ENCODE measurements at places on chromosomes 3 and 15.

GRCh38 chr3:112004669-112005068 is 5.9 kb downstream of the TAGLN3 start:
- no peak for DNase-seq

- no peak for DNase-seq
Observed at GRCh38 chr15:85913461-85913860, 118.7 kb upstream of the KLHL25 start.

DNA sequence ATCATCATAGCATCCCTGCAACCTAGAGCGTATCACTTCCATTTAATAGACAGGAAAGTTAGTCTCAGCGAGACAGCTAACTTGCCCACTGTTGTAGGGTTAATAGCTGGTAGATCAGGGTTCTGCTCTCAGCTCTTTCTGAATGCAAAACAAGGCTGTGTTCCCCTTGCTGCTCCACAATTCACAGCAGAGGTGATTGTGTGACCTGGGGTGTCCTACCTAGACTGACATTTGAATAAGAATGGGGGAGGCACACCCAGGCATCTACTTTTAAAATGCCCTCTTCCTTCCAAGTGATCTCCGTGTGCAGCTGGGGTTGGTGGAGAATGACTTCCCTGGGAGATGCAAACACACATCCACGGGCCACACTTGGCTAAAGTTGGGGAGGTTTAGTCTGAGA is 43.0 kb upstream of the CACNA2D3 start:
- DNase-seq = no peak

- DNase-seq = no peak
Observed at GRCh38 chr15:56783156-56783856, 50.0 kb upstream of the ZNF280D start.

DNA sequence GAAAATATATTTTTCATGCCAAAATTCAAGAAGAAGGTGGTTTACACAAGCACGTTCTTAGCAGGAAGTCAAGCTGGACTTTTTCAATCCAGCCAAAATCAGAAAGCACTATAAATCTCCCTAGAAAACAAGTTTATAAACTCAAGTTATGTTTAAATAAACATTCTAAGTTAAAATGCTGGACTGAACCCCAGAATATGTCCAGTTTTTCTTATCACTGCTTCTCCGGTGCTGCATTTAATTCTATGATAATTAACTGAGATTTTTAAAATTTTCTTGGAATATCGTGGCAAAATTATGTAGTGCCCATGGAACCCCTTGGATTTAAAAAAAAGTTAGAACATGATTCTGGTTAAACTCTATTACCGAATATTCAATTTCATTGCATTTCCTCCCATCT is 218.2 kb upstream of the MDFIC2 start:
- no peak for DNase-seq

All from iris pigment epithelial cell (primary cell).